ENCODE measurements at places on chromosomes 12 and 14.

DNA sequence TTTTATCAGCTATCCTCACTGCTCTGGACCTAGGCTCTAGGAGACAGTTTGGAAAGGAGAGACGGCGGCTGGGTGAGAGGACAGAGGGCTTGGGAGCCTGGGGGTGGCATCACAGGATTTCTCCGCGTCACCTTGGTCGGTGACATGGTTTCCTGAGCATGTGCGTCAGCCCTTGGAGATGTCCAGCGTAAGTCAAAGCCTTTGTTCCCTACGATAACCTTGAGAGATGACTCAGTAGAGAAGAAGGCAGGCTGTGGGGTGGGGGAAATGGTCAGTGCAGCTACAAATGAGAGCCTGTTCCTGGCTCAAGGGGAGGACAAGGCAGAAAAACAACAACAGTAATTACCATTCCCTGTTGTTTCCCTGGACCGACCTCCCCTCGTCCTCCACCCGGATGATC is 90.2 kb upstream of the TBX3 start:
- DNase-seq: peak; percentile 25

DNA sequence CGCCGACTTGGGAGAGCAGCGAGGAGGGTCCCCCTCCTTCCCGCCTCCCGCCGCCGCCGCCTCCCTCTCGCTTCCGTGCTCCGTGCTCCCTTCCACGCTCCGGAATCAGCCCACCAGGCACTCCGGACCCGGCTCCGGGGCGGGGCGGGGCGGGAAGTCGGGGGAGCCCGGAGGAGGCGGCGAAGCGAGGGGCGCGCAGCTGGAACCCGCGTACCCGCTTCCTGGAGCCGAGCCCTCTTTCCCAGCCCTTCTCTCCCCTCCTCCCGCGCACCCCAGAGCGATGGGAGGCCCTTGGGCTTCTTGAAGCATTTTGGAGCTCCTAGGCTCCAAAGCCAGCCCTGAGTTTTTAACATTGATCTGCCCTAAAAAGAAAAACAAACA is at the start of gene SYNDIG1L:
SYNDIG1L (minus strand) TSS at position 9 of the 381 bp plus-strand sequence. CDS start 16,466 bp downstream, outside the sequence.
- no peak for DNase-seq

DNA sequence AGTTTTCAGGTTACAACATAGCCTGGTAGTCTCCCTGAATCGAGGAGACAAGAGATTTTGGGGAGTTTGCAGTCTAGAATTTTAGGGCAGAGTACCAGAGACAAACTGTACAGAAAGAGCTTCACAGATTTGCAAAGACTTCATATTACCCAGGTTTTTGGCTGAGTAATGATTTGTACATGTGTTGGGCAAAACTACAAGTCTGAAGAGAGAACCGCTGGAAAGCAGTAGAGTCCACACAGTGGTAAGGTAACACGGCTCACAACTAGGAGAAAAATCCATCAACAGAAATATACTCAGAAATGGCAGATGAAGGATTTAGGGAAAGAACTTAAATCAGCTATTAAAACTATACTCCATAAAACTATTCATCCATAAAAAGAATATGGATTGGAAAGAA is 25.7 kb downstream of the FBXO33 start:
- no peak for DNase-seq

- peak; percentile 15 for DNase-seq
Observed at GRCh38 chr12:107379852-107380567, 286.7 kb upstream of the CRY1 start.

- no peak for DNase-seq
Observed at GRCh38 chr12:29228474-29229157, 79.5 kb downstream of the FAR2 start.

GRCh38 chr14:39107591-39107996 is 4.6 kb upstream of the SEC23A start:
- DNase-seq: peak; percentile 5

DNA sequence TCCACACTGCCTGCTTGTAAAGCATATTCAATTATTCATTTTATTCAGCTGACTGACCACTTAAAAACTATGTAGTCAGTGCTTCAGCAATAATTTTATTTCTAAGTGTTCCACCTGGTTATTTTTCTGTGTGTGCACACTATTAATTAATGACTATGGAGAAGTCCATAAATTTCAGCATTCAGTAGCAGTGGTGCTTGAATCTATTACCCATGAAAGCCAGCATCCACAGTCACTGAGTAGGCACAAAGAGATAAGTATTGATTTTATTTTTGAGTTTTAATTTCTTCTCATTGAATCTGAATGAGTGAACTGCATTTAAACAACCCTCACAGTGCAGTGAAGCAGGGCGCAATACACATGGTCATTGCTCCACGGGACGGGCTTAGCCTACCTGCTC is 643.1 kb downstream of the GALC start:
- no peak for DNase-seq

- no peak for DNase-seq
Observed at GRCh38 chr14:55332654-55333570, 61.7 kb downstream of the FBXO34 start.

DNA sequence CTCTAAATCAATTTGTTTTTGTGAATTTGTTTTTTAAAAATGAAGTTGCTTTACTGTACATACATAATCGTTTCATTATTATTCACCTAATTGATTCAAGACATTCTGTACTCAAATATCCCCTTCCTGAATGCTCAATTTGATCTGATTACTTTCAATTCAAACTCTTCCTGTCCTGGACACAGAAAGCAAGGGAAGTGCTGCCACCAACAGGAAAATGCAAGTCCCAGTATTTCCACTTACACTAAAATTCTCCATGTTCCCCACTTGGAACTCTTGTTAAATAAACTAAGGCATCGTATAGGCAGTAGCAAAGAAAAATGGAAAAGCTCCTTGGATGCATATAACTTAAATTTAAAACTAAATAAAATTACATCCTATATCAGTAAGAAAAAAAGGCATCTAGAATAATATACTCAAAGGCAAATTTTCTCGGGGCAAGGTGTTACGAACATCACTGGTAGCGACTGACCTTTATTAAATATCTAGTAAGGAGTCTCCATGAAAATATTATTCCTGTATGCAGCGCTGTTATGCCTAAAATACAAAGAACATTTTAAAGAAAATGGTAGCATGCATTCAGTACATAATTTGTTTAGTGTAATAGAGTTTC is 72.0 kb upstream of the DBX2 start:
- DNase-seq: no peak

- no peak for DNase-seq
Observed at GRCh38 chr14:95467232-95467631, 49.2 kb downstream of the SYNE3 start.

DNA sequence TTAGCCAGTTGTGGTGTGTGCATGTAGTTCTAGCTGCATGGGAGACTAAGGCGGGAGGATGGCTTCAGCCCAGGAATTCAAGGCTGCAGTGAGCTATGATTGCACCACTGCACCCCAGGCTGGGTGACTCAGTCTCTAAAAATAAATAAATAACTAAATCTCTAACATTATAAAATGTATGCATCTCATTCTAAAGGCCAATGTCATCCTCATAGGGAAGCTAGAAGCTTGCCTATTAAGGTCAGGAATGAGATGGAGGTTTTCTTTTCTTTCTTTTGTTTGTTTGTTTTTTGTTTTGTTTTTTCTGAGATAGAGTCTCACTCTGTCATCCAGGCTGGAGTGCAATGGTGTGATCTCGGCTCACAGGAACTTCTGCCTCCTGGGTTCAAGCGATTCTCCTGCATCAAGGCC is 48.8 kb upstream of the PAPLN start:
- peak; percentile 9 for DNase-seq

DNA sequence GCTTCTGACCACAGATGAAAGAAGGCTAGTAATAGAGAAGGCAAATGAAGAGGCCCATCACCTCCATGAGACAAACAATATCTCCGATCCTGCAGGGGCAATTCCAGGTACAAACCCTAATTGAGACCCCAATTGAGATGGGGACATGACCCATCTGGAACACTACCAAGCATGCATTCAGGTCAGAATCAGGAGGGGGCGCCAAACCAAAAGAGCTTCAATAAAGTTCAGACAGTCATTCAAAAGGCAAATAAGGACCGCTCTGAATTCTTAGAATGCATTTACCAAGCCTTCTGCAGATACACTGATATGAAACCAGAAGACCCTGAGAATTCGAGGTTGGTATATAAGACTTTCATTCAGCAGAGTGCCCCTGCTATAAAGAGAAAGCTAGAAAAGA is 10.2 kb upstream of the EDDM3B start:
- no peak for DNase-seq

DNA sequence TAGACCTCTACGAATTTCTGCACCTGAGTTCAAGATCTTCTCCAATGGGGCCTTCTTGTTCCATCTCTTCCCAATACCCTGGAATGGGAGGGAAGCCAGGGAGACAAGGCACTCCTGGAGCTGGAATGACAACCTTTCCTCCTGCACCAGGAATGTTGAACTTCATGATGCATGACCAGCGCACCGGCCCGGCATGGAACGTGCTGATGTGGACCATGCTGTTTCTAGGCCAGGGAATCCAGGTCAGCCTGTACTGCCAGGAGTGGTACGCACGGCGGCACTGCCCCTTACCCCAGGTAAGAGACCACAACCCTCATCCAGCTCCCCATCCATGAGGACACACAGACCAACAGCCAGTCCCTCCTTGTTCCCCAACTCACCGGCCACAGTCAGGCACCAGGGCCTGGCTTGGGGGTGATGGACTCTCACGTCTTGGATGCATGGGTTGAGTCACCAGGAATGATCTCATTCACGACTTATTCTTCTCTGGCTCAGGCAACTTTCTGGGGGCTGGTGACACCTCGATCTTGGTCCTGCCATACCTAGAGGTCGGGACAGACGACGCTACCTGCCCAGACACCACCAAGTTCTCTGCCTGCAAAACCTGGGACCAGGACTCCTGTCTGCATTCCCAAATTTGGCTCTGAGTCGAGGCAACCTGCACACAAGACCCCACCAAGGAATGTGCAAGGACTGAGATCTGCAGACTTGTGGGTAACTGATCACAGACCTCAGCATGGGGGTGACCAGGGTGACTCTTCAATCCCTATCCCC is 20.5 kb downstream of the SOAT2 start:
- peak; percentile 44 for DNase-seq

DNA sequence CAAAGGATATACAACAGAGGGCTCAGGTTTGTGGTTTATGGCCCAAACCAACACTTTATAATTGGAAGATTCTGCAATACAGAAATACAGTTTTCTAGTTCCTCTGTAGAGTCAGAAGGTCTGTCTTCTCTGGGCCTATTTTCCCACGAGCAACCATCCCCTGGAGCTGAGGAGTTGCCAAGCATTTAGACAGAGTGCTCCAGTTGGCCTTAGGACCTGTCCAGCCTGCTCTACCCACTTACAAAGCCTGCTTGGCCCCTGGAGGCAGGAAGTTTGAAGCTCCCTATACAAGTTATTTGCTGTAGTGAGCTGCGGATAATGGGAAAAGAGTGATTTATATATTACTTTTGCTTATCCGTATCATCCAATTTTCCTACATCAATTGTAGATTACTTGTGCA is 60.8 kb upstream of the HSPB8 start:
- DNase-seq: no peak

GRCh38 chr12:127711108-127711507 is 555.9 kb upstream of the TMEM132C start:
- DNase-seq: no peak

DNA sequence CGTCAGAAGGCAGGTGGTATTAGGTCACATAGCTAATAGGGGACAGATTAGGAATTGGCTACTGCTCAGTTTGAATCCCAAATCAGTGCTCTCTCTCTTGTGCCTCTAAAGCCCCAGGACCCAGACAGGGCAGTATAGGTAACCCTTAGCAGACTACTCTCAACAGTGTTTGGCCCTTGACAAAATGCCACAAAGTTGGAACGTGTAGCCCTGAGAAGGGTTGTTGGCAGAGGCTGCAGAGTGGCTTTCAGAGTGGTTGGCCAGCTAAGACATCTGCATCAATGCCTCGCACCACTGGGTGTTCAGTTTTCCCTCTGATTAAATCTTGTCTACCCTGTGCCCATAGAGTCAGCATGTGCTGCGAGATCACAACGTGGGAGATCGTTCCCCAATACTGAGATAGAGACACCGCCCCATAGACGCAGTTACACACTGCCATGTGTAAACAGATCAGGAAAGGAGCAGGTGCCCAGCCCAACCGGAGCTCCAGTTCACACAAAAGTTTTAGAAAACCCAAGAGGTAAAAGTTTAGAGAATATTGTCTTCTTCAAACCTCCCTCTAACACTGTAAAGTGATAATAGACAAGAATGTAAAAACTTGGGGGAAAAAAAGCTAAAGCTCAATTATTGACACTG is 48.3 kb downstream of the EML1 start:
- no peak for DNase-seq

GRCh38 chr12:57477710-57478681 is 1.7 kb downstream of the ARHGAP9 start:
- no peak for DNase-seq

DNA sequence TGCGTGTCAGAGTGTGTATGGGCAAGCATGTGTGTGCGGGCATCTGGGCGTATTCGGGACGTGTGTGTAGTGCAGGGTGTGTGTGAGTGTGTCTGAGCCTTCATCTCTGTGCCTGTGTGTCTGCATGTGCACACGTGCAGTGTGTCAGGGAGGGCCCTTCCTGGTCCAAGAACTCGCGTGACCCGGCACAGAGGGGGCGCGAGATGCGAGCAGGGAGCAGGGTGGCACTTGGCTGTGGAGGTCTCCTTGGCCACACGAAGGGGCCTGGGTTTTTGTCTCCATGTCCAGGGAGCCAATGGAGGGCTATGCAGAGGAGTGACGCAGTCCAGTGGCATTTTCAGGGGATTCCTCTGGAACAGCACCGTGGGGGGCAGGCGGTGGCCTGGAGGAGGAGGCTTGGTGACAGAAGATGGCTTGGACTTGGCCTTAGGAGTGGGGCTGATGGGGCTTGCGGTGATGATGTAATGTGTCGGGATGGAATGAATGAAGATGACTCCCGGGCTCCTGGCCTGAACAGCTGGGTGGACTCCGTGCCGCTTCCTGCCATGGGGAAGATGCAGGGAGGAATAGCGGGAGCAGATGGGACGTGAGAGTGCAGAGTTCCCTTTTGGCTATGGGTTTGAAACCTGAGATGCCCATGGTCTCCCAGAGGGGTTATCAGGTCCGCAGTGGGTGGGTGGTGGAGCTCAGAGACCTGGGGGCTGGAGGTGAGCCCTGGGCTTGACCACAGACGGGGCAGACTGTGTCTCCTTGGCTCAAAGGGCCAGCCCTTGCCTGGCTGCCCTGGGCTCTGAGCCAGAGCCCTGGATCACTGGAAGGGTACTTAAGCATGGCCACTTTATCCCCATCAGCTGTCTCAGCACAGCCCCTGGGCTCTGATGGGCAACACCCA is 208.3 kb downstream of the PHETA1 start:
- no peak for DNase-seq

DNA sequence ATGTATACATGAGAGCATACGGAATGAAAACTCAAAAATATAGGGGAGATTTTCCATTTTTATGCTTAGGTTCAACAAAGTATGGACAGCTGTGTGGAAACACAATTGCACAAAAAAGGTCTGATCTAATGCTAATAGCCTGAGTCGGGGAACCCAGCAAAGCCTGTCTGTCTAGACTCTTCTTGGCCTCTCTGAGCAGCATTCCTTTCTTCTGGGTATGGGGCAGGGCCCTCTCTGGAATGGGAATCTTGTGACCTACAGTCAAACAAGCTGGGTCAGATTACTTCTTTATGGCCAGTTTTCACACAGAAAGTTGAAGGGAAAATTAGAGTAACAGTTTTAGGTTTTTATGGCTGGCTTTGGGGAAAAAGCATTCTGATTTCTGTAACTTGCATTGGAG is 534.0 kb upstream of the LMO3 start:
- no peak for DNase-seq
